Fibroblast of pulmonary artery (primary cell): ENCODE measurements at places on chromosomes 12 and 14.
A peak's percentile ranks its signal among the peaks of the same experiment; 100 is the strongest.

DNA sequence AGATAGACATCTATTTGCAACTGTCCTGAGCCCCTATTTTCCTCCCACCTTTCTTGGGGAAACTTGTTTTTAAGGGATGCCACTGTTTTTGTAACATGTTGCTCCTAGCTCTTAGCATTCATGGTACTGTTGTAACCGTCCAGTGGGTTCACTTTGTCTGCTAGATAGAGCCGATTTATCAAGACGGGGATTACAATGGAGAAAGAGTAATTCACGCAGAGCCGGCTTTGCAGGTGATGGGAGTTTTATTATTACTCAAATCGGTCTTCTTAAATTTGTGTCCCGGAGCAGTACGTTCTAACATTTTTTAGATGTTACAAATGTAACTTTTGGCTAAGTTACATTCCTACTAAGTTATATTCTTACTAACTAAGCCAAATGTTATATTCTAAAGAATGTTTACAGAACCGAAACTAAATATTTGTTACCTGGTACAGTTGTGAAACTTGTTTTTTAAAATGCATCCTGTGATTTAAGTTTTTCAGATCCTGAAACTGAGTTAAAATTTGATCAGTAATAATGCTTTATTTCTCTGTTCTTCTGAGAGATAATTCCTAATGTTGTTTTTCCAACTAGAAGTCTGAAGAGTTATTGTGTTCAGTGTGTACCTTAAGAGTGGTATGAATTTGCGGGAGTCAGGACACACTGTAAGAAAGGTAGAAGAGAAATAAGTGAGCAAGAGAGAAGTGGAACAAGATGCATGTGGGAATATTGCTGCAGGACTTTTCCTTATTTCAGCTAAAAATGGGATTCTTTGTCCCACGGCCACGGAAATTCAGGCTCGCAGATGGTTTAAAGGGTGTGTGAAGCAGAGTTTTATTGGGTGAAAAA is 20.6 kb upstream of the CLEC2D start:
- no peak for DNase-seq

DNA sequence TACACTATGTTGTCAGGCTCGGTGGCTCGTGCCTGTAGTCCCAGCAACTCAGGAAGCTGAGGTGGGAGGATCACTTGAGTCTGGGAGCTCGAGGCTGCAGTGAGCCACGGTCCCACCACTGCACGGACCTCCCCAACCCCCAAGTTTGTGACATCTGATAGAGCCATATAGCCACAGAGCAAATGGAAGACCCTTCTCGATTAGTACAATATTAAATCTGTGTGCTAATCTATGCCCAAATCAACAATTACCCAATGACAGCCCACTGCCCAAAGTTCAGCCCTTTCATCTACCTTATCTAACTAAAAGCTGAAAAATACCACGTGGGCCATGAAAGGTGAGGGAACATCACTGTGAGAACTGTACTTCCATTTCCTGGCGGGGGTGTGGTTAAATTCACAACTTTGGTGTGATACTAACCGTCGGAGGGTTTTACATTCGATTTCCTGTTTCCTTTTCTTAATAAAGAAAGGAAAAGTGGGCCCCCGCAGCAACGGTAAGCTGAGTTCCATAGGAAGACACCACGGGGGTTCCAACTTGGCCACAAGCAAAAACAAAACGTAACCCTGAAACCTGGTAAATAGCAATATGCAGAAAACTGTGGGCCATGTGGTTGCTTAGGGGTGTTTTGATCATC is 31.2 kb upstream of the FOS start:
- no peak for DNase-seq

DNA sequence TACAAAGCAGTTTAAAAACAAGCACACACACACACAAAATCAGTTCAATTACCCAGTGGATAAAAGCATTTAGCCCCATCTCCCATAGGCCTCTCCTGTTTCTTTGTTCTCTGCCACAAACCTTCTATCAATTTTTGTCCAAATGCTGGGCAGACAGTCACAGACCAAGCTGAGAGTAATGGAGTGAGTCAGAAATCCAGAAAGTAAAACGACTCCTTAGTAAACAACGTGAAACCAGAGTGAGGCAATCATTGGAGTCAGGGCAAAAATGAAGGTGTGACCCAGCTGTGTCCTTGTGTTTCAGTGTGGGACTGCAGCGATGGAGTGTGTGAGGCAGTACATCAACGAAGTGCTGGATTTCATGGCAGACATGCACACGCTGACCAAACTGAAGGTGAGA is 102.0 kb downstream of the PRIMA1 start:
- no peak for DNase-seq

GRCh38 chr14:86815341-86815740 is 1177.6 kb downstream of the GALC start:
- no peak for DNase-seq

- DNase-seq: peak; percentile 48
Measured at GRCh38 chr14:78863143-78863542, 693.0 kb downstream of the NRXN3 start.

- no peak for DNase-seq
Measured at GRCh38 chr14:91350813-91351511, 66.7 kb downstream of the CCDC88C start.

DNA sequence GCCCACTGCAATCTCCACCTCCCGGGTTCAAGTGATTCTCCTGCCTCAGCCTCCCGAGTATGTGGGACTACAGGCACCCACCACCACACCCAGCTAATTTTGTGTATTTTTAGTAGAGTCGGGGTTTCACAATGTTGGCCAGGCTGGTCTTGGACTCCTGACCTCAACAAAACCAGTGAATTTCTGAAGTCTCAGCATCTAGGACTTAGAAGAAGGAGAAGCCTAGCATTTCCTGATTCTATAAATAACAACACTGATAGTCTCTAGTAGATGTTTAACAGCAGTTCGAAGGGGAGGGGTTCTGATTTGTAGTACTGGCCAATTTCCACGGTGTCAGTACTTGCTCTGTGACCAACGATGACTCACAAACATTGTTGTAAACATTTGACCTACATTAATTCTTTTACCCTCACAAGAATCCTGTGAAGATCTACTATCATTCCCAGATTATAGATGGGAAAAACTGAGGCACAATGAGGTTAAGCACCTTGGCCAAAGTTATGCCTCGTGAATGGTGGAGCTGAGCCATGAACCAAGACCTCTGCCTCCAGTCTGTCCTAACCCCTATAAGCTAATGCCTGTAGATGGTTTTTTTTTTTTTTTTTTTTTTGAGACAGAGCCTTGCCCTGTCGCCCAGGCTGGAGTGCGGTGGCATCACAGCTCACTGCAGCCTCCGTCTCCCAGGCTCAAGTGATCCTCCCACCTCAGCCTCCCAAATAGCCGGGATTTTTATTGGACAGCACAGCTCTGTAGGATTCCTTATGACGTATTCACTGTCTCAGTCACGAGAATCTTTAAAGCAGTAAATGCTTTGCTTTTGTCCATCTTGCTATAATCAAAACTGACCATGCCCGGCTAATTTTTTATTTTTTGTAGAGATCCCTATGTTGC is 5.2 kb downstream of the P2RX4 start:
- peak; percentile 84 for DNase-seq
